ENCODE measurements at places on chromosomes 3 and 15.
A peak's percentile ranks its signal among the peaks of the same experiment; 100 is the strongest.

DNA sequence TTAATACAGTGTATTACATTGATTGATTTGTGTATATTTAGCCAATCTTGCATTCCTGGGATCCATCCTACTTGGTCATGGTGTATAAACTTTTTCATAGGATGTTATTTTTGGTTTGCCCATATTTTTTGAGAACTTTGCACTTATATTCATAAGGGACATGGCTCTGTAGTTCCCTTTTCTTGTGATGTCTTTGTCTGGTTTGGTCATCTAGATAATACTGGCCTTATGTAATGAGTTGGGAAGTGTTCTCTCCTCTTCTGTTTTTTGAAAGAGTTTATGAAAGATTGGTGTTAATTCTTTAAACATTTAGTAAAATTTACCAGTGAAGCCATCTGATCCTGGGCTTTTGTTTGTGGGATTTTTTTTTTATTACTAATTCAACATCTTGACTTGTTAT lies 9.6 kb downstream of the CHST13 start:
- H3K36me3 ChIP-seq, result no peaks in the 10 kb centered on the region
- H3K4me1 ChIP-seq, result no peaks in the 10 kb centered on the region
- no peak for DNase-seq
- no peak overlapping the region for H3K4me3 ChIP-seq

DNA sequence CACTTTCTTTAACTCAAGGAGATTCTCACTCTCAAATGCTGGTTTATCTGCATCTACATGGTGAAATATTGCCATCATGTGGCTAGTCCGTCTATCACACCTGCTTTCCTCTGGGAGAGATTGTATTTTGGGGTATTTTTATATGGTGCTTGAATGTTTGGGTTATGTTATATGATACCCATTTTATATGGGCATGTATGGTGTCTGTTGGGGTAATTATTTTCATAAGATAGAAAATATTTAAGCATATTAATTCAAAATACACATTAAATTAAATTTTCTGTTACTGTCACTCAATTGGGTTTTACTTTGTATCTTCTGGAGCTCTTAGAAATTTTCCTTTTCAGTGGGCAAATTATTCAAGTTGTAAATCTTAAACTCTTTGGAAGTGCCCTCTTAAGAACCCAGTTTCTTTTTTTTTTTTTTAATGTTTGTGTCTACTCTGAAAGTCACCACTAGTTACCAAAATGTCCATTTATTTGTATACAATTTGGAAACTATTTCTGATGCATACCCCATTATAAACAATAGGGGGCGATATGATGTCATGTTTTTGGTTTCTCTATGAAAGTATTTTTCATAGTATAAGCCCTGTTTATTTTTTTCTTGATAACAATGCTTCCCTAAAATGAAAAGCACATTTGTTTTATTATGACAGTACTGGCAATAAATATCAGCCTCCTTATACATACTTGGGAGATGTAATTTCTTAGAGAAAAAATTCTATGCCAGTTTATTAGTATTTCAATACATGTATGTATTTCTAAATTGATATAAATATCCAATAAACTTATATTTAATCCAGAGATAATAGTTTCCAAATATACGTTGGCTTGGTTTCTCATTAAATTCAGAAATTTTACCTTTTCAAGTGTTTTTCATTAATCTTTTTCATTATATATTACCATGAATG lies 36.1 kb upstream of the PLSCR5 start:
- H3K36me3 ChIP-seq, result no peaks in the 10 kb centered on the region
- no peak overlapping the region for H3K27ac ChIP-seq
- no peak for DNase-seq
- H3K4me3 ChIP-seq, result no peak overlapping the region
- H3K4me1 ChIP-seq, result no peaks in the 10 kb centered on the region
- no peaks in the 10 kb centered on the region for H3K27me3 ChIP-seq

DNA sequence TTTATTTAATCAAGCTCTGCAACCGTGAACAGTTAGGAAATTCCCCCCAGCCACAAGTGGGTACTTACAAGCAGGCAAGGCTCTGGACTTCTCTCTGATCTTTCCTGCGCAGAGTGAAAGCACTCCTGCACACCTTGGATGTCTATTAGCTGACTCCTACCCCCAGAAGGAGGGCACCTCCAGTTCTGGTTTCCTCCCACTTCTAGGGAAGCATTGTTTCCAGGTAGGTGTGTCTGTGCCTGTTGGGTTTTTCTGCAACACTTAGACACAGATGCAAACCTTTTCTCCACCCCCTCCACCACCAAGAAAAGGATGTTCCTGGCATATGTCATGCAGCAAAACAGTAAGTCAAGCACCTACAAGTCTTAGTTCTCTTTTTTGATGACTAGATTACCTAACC lies at the start of gene ZBED2:
ZBED2 (minus strand) TSS at position 115 of the 400 bp plus-strand sequence. CDS start 1,145 bp downstream, outside the sequence.
- peaks cover 56% of the 10 kb centered on the region for H3K36me3 ChIP-seq
- no peak for DNase-seq
- no peak within 1 kb of the TSS for H3K27ac ChIP-seq
- no peak within 1 kb of the TSS for H3K4me3 ChIP-seq
- no peaks in the 10 kb centered on the region for H3K27me3 ChIP-seq

DNA sequence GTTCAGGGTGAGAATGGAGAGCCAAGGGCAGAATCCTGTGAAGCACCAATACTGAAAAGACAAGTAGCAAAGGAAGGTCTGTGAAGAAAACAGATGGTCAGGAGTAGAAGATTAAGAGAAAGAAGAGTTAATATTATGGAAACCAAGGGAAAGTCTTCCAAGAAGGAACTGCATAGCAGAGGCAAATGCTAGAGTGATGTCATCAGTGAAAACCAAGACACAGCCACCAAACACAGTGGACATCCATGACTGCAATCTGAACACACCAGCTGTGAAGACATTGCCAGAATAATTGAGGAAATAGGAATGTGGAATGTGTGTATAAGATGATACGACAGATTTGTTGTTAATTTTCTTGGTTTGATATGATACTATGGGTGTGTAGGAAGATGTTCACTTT lies 26.8 kb upstream of the ZBTB38 start:
- H3K36me3 ChIP-seq, result no peaks in the 10 kb centered on the region
- no peak for DNase-seq
- no peak overlapping the region for H3K4me3 ChIP-seq

DNA sequence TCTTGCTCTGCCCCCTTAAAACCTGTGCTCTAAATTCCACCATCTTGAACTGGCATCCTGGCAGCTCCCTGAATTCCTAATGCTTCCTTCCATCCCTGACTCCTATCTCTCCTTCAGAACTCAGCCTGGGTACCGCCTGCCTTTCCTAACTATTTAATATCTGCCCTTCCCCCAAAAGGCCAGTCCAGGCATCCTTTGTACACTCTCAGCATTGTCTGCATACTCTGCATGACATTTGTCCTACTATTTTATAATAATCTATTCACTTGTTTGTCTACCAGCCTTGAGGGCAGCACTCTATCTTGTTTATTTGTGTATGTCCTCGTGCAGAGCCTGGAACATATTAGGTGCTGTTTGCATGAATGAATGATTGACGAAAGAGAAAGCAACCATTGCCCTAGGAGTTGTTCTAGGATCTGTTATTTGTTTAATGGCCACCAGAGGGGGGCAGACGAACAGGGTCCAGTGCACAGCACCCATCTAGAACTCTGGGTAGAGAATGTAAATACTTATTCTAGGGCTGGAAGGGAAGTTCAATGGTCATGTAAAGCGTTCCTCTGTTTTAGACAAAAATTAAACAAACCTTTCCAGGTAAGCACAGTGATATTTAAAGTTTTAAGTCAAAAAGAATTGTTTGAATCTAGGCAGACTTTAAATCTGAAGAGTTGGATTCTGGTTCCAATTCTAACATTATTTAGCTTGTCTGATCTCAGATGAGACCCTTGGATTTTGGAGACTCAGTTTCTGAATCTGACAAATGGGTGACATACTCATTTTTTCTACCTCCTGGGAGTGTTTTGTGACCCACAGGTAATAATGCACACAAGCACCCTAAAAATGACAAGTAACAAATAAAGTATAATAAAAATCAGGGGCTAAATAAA lies 125.8 kb upstream of the GALNT15 start:
- no peaks in the 10 kb centered on the region for H3K4me1 ChIP-seq
- H3K4me3 ChIP-seq, result no peak overlapping the region
- no peaks in the 10 kb centered on the region for H3K27me3 ChIP-seq
- DNase-seq, result peak; percentile 44
- H3K27ac ChIP-seq, result no peak overlapping the region

- H3K4me3 ChIP-seq, result no peak overlapping the region
- no peak overlapping the region for H3K27ac ChIP-seq
- H3K27me3 ChIP-seq, result no peaks in the 10 kb centered on the region
- H3K36me3 ChIP-seq, result no peaks in the 10 kb centered on the region
- no peak for DNase-seq
Observed at GRCh38 chr15:84143753-84144314, 91.7 kb upstream of the GOLGA6L4 start.

- H3K27ac ChIP-seq, result no peak overlapping the region
- H3K4me3 ChIP-seq, result no peak overlapping the region
- H3K4me1 ChIP-seq, result no peaks in the 10 kb centered on the region
Observed at GRCh38 chr3:100183608-100184125, 69.4 kb upstream of the FILIP1L start.

DNA sequence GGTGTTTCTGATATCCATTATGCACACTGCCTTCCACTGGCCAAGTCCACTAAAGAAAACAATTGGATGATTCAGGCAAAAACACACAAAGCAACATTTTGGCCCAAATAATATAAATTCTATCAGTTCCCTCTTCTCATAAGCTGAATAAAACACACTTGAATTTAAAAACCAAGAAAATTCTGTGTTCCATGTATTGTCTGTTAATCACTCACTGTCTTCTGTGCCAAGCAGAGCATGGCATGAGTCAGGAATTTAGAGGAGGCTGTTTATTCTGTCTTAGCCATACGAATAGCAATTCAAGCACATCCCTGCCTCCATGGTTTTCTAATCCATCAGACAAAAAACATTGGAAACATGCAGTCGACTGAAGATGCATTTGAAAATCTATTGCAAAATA lies 215.6 kb upstream of the UMPS start:
- no peak overlapping the region for H3K4me3 ChIP-seq
- DNase-seq, result no peak
- no peaks in the 10 kb centered on the region for H3K4me1 ChIP-seq
- H3K36me3 ChIP-seq, result no peaks in the 10 kb centered on the region

DNA sequence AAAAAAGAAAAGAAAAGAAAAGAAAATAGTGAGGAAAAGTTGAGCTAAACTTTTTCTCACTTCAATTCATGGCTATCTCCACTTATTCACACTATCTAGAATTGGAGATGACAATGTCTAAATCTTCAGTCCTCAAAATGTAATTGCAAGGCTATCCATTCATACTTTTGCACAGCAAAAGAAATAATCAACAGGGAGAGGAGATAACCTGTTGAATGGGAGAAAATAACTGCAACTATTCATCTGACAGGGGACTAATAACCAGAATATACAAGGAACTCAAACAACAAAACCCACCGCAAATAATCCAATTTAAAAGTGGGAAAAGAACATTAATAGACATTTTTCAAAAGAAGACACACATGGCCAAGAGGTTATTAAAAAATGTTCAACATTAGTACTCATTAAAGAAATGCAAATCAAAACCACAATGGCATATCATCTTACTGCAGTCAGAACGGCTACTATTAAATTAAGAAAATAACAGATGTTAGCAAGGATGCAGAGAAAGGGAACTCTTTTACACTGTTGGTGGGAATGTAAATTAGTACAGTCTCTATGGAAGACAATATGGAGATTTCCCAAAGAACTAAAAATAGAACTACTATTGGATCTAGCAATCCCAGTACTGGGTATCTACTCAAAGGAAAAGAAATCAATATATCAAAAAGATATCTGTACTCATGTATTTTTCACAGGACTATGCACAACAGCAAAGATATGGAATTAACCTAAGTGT lies 73.5 kb upstream of the PPIB start:
- no peaks in the 10 kb centered on the region for H3K36me3 ChIP-seq
- H3K27ac ChIP-seq, result no peak overlapping the region
- H3K4me1 ChIP-seq, result no peaks in the 10 kb centered on the region
- H3K4me3 ChIP-seq, result no peak overlapping the region
- no peak for DNase-seq
- H3K27me3 ChIP-seq, result no peaks in the 10 kb centered on the region

- H3K4me1 ChIP-seq, result no peaks in the 10 kb centered on the region
- H3K27ac ChIP-seq, result no peak overlapping the region
- no peak for DNase-seq
- H3K36me3 ChIP-seq, result no peaks in the 10 kb centered on the region
- H3K27me3 ChIP-seq, result no peaks in the 10 kb centered on the region
Observed at GRCh38 chr15:95624100-95624499, 706.4 kb upstream of the NR2F2 start.

DNA sequence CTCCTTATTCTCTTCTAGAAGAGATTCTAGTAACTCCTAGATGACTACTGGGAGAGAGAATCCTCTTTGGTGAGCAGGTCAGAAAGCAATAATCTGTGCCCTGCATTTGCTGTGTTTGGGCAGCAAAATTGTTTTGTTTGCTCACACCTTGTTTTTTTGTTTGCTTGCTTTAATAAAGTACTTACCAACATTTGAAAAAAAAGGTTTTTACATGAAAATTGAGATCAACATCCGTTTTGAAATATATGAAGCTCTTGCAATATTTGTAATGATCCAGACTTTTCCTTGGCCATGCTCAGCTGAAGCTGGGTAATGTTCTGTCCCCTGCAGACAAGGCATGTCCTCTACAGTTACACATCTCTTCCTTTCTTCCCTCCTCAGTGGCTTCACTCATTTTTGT lies 62.2 kb downstream of the DIPK2A start:
- no peak overlapping the region for H3K4me3 ChIP-seq
- H3K27me3 ChIP-seq, result no peaks in the 10 kb centered on the region
- no peak for DNase-seq
- H3K27ac ChIP-seq, result no peak overlapping the region

DNA sequence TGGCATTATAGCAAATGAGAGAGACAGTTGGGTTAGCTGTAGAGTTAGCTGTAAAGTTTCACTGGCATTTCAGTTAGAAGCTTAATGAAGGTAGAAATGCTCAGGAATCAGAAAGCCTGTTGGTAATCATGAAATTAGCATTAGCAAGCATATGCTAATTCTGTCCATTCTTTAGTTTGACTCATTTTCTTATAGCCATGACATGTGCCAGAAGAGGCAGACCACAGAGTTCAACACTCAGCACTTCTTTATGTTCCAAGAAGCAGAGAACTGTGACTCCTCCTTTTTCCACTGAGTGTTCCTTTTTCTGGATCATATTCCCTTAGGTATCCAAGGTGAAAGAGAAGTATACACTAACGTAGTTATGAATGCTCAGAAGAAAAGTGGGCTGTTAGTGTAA lies 276.2 kb upstream of the SGO1 start:
- H3K4me1 ChIP-seq, result no peaks in the 10 kb centered on the region
- DNase-seq, result no peak
- no peak overlapping the region for H3K4me3 ChIP-seq
- H3K27ac ChIP-seq, result no peak overlapping the region

- no peaks in the 10 kb centered on the region for H3K27me3 ChIP-seq
- no peak overlapping the region for H3K27ac ChIP-seq
- DNase-seq, result no peak
- H3K36me3 ChIP-seq, result no peaks in the 10 kb centered on the region
Observed at GRCh38 chr3:141103503-141103902, 52.4 kb downstream of the SPSB4 start.

GRCh38 chr3:117407317-117407716 lies 697.7 kb downstream of the TUSC7 start:
- no peak for DNase-seq
- no peaks in the 10 kb centered on the region for H3K36me3 ChIP-seq
- no peaks in the 10 kb centered on the region for H3K4me1 ChIP-seq
- H3K27ac ChIP-seq, result no peak overlapping the region
- no peak overlapping the region for H3K4me3 ChIP-seq
